ENCODE measurements at places on chromosomes 12 and 14.

DNA sequence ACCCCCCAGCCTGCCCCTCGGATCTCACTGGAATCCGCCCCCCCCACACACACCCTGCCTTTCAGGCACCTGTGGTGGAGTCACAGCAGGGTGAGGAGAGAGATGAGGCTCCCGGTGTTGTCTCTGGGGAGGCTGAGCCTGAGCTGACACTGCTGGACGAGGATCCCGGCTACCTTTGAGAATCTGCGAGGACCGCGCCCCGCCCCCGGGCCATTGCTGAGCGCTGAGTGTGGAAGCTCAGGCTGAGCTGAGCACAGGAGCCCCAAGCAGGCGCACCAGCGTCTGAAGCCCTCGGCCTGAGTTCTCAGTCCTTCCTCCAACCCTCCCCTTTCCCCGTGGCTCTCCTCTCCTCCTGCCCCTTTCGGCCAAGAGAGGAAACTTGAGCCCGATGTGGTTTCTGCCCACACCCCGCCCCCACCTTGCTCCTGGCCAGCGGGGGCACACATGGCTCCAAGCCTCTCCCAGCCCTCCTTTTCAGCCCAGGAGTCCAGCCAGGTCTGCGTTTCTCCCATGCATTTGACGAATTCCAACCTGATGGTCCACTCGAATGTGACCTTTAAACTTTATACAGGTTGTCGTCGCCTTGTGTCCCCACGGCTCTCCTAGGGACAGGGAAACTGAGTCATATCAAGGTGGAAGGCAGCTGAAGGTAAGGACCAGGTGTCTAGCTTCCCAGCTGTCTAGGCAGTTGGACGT, at the start of gene NFE2:
Gene NFE2 (minus strand): TSS at position 284 of the 696 bp plus-strand sequence. CDS start 5,767 bp downstream, outside the sequence.
- DNase-seq, result no peak

DNA sequence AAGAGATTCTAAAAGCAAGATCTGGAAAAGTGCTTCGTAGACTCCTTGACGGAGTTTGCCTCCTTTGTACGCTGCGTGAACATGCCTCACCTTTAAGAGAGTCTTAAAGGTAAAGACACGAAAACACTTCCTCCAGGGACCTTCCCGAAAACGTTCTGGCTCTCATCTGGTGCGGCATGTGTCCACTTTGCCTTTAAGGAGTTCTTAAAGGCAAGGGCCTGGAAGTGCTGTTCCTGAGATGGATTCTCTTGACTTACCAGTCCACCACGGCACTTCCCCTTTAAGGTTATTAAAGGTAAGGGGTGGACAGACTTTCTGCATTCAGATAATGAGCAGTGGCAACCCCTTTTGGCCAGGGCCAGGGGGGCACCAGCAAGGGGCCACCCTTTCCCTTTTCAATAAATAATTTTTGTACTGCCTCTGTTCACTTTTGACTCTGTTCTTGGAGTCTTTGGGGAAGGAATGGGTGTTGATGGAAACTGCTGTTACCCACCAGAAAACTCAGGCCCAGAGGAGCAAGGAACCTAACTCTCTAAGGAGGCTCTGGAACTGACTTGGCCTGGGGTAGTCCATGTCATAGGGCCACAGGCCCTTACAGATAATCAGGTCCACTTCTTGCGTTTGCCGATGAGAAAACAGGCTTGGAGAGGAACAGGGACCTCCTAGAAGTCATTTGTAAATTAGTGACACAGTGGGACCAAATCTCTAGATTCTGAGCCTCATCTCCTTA, 4.4 kb downstream of the REM2 start:
- DNase-seq, result no peak

GRCh38 chr14:69319911-69320310, 60.0 kb downstream of the GALNT16 start:
- no peak for DNase-seq

GRCh38 chr12:2338991-2339431, 286.2 kb downstream of the CACNA1C start:
- no peak for DNase-seq

DNA sequence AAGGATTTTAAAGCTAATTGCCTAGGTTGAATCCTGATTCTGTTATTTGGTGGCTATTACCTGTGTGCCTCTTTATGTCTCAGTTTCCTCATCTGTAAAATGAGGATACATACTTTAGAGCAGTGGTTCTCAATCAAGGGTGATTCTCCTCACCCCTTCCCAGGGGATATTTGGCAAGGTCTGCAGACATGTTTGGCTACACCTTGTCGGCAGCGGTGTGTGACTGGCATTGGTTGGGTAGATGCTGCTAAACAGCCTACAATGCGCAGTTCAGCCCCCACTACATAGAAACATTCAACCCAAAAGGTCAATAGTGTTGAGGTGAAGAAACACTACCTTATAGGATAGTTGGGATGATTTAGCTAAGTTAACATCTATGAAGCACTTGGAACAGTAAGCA, 23.4 kb downstream of the LDHB start:
- no peak for DNase-seq

- DNase-seq, result peak; percentile 46
Observed at GRCh38 chr14:54622192-54622958, 55.4 kb downstream of the SAMD4A start.

DNA sequence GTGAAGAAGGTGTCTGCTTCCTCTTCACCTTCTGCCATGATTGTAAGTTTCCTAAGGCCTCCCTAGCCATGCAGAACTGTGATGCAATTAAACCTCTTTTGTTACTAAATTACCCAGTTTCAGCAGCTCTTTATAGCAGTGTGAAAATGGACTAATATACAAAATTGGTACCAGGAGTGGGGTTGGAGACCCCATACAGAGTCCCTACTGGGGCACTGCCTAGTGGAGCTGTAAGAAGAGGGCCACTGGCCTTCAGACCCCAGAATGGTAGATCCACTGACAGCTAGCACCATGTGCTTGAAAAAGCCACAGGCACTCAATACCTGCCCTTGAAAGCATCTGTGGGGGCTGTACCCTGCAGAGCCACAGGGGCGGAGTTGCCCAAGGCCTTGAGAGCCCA, 44.8 kb upstream of the CRADD start:
- DNase-seq, result no peak

- DNase-seq, result peak; percentile 16
Observed at GRCh38 chr14:70188659-70189455, at the start of gene SLC8A3. Gene SLC8A3 (minus strand): TSS chr14:70188951. CDS start chr14:70168422, 20,529 bp downstream.

DNA sequence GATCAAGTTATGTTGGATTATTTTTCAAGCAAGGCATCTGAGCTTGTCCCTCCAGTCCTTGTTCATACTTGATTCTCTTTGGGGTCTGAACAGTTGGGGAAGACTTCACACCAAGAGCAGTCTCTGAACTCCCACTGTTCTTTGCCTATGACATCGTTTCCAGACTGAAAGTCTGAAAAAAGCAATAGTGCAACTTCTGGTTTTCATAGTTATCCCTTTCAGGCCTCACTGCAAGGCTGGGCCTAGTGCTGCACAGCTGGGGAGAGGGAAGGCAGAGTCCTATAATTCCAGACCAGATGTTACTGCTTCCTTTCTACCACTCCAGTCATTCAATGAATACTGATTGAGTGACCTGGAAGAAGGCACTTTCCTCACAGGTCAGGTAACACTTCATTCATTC, 187.1 kb upstream of the CCND2 start:
- DNase-seq, result no peak

DNA sequence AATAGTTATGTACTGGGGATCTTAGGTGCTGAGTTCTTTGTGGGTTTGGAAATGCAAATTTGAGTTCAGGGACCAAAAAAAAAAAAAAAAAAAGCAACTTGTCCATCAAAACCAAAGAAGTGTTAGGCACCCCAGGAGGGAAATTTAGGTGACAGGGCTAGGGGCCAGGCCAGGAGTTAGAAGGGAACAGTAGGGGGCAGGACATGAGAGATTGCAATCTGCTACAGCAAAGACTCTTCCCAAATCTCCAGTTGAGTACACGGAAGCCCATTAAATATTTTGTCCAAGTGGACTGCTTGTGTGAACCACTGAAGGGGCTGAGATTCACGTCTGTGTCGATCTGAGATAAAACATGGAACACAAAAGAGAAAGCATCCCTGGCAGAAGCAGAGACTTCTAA, 52.8 kb downstream of the TSPAN19 start:
- DNase-seq, result no peak

DNA sequence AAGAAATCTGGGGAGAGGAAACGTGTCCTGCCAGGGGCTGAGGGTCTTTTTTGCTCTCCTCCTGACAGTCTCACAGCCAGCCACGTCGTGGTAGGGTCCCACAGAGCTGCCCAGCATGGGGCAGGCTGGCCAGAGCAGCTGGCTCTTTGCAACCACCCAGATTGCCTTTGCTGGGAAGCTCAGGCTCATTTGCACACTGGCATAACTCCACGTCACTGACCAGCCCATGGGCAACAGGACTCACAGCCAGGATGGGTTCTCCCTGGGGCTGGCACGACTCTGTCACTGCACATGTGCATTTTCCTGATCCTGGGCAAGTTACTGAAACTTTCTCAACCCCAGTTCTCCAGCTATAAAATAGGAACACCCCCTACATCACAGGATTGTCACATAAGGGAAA, 242.2 kb downstream of the DPF3 start:
- DNase-seq, result no peak

DNA sequence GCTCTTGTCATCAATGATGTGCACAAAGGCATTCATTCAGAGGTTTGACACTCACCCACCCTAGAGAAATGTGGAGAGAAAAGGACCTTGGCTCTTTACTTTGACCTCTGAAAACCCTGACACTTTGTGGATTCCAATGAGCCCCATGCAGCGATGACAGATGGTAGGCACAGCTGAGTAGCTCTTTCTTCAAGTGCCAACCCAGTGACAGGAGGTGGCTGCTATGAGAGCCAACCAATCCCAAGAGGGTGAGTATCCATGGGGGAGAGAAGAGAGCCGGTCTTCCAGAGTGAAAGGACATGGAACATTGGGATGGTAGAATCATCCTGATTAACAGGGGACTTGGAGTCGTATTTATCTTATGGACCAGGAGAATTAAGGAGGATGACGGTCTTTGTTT, 17.8 kb downstream of the SLC8A3 start:
- DNase-seq, result no peak

DNA sequence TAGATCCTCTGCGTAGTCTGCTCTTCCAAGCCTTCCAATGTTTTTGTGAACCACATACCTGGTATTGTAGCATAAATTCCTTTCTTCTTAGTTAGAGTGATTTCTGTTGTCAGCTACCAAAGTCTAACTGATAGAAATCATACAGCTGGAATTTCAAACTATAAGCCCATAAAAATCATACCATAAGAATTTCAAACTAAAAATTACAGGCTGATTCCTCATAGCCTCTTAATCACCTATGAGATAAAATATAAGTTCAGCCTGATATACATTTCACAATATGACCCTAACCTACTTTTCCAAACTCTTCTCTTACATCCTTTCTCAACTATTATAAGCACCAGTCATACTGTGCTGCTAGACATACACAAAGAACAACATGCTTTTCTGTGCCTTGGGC, 64.8 kb downstream of the PTHLH start:
- no peak for DNase-seq

DNA sequence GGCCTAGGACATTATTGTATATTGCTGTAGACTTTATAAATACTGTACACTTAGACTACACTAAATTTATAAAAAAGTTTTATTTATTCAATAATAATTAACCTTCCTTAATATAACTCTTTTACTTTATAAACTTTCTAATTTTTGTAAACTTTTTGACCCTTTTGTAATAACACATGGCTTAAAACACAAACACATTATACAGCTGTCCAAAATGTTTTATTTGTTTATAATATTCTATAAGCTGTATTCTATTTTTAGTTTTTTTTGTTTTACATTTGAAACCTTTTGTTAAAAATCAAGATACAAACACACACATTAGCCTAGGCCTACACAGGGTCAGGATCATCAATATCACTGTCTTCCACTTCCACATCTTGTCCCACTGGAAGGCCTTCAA, 190.0 kb downstream of the BMP4 start:
- no peak for DNase-seq

DNA sequence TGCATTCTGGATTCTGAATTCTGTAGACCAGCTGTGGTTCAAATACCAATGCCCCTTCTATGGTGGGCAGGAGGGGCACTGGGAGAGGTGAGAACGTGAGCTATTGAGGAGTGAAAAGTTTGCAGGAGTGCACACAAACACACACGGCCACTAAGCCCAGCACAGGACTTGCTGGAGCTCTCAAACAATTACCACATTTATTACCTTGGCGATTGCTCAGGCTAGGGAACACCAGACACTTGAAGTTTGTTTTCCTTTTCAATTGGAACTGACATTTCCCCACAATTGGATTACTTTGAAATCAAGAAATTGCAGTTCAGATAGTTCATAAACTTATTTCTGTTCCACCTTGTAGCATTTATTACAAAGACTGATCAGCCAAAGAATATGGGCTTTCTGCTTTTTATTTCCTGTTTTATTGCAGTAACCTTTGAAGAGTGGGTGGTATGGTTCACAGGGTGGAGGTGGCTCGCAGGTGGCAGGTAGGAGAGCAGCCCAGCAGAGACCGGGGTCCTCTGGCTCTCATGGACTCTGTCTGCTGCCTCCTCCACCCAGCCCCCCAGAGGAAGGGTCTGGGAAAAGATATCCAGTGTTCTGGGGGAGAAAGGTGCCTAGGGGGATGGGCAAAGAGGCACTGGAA, 429.8 kb upstream of the CCDC196 start:
- no peak for DNase-seq

DNA sequence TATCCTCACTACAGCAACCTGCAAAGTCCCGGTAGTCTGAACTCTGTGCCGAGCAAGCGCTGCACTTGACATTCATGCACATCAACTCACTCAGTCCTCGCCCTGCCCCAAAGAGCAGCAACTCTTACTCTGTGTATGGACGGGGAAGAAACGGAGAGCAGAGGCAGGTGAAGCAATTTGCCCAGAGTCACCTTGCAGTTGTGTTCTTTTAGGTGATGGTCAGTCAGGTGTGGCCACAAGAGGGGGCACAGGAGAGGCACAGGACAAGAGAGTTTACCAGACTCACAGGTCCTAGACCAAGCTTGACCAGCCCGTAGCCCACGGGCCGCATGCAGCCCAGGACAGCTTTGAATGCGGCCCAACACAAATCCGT, 39.1 kb downstream of the TSPAN11 start:
- DNase-seq, result no peak

- DNase-seq, result no peak
Observed at GRCh38 chr12:89327486-89328094, 24.7 kb downstream of the DUSP6 start.

DNA sequence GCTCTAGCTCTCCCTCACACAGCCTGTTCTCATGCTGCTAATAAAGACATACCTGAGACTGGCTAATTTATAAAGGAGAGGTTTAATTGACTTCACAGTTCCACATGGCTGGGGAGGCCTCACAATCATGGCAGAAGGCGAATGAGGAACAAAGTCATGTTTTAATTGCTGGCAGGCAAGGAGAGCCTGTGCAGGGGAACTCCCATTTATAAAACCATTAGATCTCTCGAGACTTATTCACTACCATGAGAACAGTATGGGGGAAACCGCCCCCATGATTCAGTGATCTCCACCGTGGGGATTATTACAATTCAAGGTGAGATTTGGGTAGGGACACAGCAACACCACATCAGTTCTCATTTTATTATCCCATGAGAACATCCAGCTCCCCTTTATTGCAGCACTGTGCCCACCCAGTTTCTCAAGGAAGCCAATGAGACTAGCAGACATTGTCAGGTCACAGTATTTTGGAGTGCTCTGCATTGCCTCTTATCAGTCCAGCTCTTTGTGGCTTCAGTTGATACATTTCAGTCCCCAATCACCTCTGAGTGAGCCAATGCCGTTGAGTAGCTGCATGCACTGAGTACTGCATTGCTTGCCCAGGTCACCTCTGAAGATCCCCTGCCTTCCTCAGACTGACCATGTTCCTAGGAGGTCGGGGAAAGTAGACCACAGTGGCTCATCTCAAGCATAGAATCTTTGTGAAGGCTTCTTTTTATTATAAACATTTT, 131.2 kb downstream of the CRADD start:
- no peak for DNase-seq

All from activated CD4-positive, alpha-beta T cell treated with anti-CD3 and anti-CD28 coated beads for 24 hours (primary cell).